H4 (cell line): ENCODE measurements at places on chromosomes 6 and 20. TPM values are rescaled to one million over a fixed set of nuclear protein-coding genes. Genes with fewer than 3 reads are reported as not detected.
A peak's percentile ranks its signal among the peaks of the same experiment; 100 is the strongest.

Gene VGLL2
- 0.08 and 0.50 TPM in 2 replicates for total RNA-seq

- no peak for DNase-seq
Measured at GRCh38 chr20:44651684-44652423, at the start of gene ADA. Gene ADA (minus strand): TSS chr20:44651699. CDS start chr20:44651607, 92 bp downstream.

Gene DEFB112
- not detected in 2 replicates for total RNA-seq

Gene SYNJ2
- total RNA-seq, result 20.6 and 23.6 TPM in 2 replicates

DNA sequence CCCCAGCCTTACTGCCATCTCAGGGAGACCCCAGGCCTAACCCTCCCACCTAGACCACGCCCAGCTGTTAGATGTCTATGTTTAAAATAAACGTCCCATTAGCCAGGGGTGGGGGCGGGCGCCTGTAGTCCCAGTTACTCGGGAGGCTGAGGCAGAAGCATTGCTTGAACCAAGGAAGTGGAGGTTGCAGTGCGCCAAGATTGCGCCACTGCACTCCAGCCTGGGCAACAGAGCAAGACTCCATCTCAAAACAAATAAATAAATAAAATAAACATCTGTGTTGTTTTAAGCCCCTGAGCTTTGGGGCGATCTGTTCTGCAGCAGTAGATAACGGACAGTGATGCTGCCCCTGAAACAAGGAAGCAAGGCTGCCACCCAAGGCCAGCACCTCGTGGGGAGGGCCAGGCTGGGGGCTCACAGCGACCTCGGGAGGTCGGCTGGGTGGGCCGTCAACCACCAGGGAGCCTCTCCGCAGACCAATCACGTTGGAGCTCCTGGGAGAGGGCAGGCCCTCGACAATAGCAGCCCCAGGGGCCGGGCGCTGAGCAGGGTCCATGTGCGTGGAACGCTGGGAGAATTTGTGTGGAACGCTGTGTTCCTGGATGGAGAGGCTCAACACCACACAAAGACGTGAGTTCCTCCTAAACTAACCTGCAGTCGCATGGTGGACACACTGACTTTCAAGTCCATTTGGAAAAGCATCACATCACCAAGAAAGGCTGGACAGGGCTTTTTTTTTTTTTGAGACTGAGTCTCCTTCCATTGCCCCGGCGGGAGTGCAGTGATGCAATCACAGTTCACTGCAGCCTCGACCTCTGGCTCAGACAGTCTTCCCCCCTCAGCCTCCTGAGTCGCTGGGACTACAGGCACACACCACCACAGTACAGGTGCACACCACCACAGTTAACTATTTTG is 1.0 kb upstream of the HELZ2 start:
- no peak for DNase-seq

GRCh38 chr6:114121913-114122662 is 151.1 kb upstream of the HDAC2 start:
- no peak for DNase-seq

Gene NINL
- 3.7 and 4.4 TPM in 2 replicates for total RNA-seq

DNA sequence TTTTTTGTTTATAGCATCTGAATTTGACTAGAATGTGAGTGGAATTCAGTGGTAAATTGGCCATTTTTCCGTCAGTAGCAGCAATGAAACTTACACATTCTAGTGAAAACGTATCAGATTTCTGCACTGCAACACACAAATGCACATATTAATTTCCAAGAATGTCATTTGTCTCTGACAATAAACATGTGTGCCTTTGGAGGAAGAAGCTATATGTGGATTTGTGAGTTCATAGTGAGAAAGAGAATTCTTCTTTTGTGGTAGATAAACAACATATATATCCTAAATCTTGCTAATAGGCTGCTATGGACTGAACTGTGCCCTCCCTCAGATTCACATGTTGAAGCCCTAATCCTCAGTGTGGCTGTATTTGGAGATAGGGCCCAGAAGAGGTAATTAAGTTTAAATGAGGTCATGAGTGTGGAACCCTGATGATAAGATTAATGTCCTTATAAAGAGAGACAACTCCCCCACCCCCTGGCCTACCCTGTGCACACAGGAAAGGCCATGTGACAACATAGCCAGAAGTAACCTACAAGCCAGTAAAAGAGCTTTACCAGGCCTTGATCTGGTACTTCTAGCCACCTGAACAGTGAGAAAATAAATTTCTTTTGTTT is 200.2 kb upstream of the EYA4 start:
- DNase-seq, result no peak

GRCh38 chr6:101395345-101395744 is 1.8 kb downstream of the GRIK2 start:
- DNase-seq, result peak; percentile 7

- DNase-seq, result no peak
Measured at GRCh38 chr6:43715056-43715788, 27.6 kb upstream of the MRPS18A start.

DNA sequence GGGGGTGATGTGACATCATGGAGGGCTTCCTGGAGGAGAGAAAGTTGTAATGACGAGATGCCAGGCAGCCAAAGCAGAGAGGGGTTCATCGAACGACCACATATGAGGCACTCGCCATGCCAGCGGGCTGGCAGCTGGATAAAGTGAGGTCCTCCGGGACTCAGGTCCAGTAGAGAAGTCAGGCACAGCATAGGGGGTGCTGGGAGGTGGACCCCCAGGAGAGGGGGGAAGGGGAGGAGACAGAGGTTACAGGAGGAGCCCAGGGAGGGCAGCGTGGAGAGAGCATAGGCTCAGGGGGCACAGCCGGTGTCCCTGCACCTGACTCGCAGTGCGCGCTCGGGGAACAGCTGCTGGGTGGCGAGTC is 174.7 kb downstream of the BMP7 start:
- no peak for DNase-seq

Gene SNTA1
- total RNA-seq, result 9.2 and 12.5 TPM in 2 replicates

- DNase-seq, result no peak
Measured at GRCh38 chr6:2035046-2035445, 210.4 kb downstream of the GMDS start.

Gene STXBP5
- 7.7 and 18.5 TPM in 2 replicates for total RNA-seq

- DNase-seq, result no peak
Measured at GRCh38 chr6:137497721-137498463, 3.7 kb upstream of the OLIG3 start.

DNA sequence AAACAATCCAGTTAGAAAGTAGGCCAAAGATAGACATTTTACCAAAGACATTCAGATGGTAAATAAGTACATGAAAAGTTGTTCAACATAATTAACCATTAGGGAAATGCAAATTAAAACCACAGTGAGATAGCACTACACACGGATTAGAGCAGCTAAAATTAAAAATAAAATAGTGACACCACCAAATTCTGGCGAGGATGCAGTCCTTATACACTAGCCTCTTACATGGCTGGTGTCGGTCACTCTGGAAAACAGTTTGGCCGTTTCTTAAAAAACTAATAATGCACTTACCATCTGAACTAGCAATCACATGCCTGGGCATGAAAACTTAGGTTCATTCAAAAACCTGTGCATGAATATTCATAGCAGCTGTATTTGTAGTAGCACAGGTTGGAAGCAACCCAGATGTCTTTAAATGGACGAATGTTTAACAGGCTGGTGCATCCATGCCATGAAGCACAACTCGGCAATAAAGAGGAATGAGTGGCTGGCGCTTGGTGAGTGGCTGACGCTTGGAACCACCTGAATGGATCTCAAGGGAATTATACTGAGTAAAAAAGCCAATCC is 77.0 kb downstream of the FAM120B start:
- DNase-seq, result no peak

DNA sequence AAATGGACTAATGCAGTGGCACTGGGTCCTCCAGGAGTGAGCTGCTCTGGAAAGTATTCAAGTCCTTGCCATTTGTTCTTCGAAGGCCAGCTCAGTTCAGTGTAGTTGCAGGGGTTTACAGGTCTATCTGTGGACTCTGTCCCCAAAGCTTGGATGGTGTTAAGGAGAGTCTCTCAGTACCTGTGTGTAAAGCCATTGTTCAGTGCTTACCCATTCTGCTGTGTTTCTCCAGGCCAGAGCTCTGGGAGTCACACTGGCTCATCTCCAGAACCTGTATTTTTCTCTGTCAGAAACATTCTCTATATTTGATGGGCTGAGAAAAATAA is 66.6 kb downstream of the DTD1 start:
- no peak for DNase-seq

GRCh38 chr6:5084360-5084780 is 771 bp upstream of the PPP1R3G start:
- no peak for DNase-seq

Gene OLIG3
- not detected in 2 replicates for total RNA-seq

- no peak for DNase-seq
Measured at GRCh38 chr6:158853880-158854213, 34.7 kb upstream of the EZR start.

DNA sequence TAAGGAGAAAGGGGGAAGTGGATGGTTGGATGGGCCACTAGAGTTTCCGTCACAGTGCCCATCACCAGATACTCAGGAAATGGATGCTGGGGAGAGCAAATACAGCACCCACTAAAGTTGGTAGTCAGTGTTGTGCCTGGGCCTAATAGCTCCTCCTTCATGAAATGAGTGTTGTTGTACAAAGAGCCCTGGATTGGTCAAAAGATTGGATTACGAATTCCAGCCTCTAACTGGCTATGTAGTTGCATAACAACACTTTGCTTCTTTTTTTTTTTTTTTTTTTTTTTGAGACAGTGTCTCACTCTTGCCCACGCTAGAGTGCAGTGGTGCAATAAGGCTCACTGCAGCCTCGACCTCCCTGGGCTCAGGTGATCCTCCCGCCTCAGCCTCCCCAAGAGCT is 27.4 kb downstream of the KCNG1 start:
- no peak for DNase-seq

GRCh38 chr20:62808211-62808865 is 3.7 kb downstream of the OGFR start:
- DNase-seq, result no peak

Gene HCRTR2
- not detected in 2 replicates for total RNA-seq

Gene SLC22A2
- not detected in 2 replicates for total RNA-seq

Gene GJA10
- total RNA-seq, result not detected in 2 replicates

GRCh38 chr6:157549468-157549745 is 168.4 kb downstream of the ZDHHC14 start:
- no peak for DNase-seq

DNA sequence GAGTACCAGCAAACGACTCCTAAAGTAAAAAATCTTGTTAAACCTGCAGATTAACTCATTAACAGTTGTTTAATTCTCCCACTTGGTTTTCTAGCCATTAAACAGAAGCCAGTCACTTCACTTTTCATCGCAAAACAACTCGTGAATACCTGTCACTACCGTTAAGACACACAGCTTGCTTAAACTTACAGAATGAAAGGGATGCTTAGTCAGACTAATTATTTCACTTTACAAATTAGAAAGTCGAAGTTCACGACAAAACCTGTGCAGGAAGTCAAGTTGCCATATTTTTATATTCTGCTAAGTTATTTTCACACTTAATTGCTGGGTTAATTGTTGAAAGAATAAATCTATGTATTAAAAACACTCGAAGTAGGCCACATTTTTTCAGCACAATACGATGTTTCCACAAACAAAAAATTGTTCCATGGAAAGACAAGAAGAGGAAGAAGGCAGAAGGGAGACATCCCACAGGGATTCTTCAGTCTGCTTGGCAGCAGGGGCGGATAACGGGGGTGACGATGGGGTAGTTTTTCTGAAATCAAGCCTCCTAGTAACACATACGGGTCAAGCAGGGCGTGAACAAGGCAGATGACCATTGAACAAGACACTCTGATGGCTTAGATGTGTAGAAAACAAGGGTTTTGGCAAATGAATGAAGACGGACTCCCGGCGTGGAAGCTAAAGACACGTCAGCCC is 933 bp downstream of the SSR1 start:
- no peak for DNase-seq

Gene ZNF334
- 0.14 TPM in 1 of 2 replicates, not detected in the other for total RNA-seq

Gene AK9
- 0.41 and 1.3 TPM in 2 replicates for total RNA-seq

DNA sequence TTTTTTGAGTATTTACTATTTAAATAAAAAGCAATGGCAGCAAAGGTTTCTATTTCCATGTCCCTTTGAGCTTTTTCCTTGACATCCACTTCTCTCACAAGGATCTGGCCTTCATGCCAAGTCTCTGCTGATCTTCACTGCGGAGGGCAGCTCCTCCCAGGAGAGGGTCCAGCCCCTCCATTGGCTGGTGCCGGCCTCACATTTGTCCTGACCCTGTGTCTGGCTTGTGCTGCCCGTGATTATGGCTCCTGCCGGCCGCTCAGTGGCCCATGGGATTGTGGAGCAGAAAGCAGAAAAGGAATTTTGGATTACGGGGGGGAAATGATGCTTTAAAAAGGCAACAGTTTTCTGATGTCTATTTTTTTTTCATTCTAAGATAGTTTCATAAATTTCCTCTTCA is 31.2 kb upstream of the PDE7B start:
- DNase-seq, result no peak

DNA sequence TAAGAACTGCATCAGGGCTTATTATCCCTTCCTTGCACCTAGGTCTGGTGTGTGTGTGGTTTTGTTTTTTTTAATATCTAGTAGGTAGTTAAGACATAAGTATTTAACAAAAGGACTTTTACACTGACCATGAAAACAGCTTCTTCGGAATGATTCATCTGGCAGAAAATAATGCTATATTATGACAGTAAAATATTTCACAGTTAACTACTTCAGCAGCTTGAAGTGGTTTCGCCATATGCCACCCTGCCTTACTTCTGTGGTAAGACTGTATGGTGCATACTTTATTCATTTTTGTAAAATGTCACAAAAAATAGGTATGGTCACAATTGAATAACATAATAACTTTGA is 858 bp upstream of the PTPRK start:
- no peak for DNase-seq

Gene TXLNB
- 0.04 and 0.18 TPM in 2 replicates for total RNA-seq

Gene BTN3A1
- 26.6 and 29.0 TPM in 2 replicates for total RNA-seq

GRCh38 chr6:18016133-18016532 is 28.7 kb upstream of the KIF13A start:
- no peak for DNase-seq

Gene CLPSL2
- total RNA-seq, result 5.7 TPM in 1 of 2 replicates, not detected in the other

Gene NKX2-4
- total RNA-seq, result 1.1 and 1.8 TPM in 2 replicates
